ENCODE measurements at places on chromosomes 6 and 20.

- DNase-seq, result peak; percentile 86
Observed at GRCh38 chr20:48668451-48668946, 159.3 kb downstream of the PREX1 start.

DNA sequence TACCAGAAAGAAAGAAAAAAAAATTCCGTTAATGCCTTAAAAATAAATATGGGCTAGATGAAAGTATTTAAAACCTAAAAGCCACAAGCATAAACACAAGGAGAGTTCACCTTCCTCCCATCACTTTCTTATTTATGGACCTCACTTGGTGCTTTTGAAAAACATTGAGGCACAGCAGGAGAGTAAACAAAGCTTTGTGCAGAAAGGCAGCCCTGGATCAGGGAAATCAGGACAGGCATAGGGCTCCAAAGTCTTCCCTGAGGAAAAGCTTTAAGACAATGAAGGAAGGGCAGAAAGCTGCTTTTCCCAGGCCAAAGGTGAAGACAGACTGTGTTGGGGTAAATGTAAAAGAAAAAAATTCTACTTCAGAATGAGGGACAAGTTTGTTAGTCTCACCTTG is 207.9 kb downstream of the CLVS2 start:
- no peak for DNase-seq

- no peak for DNase-seq
Observed at GRCh38 chr6:44255105-44255808, 2.1 kb downstream of the SLC35B2 start.

GRCh38 chr20:48319943-48320584 is 507.7 kb downstream of the PREX1 start:
- DNase-seq, result no peak

DNA sequence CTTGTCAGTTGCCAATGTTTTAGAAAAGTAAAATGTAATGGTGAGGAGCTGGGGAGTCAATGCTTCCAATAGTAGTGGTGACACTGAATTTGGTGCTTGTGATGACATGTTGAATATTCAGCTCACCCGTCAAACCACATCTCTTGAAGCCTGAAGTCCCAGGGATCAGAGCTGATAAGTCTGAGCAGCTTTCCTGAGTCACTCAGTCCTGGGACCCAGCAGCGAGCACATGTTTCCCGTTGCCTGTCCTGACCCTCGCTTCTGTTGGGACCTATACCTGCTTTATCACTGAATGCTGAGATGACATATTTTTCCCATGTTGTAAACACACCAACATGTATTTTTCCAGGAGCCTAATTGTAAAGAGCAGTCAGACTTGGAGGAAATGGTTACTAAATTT is 693.6 kb downstream of the QKI start:
- no peak for DNase-seq

- DNase-seq, result no peak
Observed at GRCh38 chr6:30749554-30750378, 5.4 kb upstream of the IER3 start.

DNA sequence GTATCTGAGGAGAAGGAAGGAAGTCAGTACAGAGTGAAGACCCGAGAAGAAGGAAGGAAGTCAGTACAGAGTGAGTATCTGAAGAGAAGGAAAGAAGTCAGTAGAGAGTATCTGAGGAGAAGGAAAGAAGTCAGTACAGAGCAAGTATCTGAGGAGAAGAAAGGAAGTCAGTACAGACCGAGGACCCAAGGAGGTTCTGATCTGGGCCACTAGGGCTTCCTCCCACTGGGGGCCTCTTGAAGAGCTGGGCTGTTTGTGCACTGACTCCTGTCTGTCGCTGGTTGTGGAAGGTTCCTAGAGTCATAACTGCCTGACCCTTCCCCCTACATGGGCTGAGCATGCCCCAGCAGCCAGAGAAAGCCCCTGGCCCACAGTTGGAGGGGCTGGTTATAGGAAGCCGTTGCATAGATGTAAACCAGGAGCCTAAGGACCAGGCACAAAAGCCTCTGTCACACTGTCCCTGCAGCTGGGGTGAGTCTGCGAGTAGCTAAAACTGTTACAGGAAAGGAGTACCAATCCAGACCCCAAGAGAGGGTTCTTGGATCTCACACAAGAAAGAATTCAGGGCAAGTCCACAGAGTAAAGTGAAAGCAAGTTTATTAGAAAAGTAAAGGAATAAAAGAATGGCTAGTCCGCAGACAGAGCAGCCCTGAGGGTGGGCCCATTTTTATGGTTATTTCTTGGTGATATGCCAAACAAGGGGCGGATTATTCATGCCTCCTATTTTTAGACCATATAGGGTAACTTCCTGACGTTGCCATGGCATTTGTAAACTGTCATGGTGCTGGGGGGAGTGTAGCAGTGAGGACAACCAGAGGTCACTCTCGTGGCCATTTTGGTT is 395.9 kb downstream of the PREX1 start:
- no peak for DNase-seq

DNA sequence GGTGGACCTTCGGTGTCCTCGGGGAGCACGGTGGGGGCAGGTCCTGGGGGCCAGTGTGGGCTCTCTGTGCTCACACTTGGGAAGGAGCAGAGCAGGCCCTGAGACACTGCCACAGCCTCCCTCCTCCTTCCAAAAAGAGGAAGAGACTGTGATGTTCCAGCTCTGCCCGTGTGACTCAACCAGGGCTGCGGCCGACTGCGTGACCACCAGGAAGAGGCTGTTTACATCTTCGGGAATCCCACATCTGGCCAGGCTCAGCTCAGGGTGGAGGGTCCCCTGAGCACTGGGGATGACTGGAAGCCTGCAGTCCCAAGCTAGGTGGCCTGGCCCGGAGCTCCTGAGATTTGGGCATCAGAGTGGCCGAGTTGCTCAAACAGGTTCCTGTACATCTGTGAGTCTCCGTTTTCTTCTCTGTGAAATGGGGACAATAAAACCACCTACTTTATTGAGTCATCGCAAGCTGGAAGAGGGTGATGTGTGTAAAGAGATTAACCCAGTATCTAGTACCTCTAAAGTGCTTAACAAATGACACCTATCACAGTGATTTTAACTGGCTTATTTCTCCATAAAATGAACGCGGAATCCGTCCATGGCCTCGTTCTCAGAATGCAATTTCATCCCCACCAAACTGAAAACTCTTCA is 242.1 kb downstream of the DLL1 start:
- no peak for DNase-seq

GRCh38 chr20:57993716-57994431 is 234.6 kb downstream of the ANKRD60 start:
- peak; percentile 57 for DNase-seq

GRCh38 chr20:48750941-48751635 is 76.7 kb downstream of the PREX1 start:
- DNase-seq, result peak; percentile 50

DNA sequence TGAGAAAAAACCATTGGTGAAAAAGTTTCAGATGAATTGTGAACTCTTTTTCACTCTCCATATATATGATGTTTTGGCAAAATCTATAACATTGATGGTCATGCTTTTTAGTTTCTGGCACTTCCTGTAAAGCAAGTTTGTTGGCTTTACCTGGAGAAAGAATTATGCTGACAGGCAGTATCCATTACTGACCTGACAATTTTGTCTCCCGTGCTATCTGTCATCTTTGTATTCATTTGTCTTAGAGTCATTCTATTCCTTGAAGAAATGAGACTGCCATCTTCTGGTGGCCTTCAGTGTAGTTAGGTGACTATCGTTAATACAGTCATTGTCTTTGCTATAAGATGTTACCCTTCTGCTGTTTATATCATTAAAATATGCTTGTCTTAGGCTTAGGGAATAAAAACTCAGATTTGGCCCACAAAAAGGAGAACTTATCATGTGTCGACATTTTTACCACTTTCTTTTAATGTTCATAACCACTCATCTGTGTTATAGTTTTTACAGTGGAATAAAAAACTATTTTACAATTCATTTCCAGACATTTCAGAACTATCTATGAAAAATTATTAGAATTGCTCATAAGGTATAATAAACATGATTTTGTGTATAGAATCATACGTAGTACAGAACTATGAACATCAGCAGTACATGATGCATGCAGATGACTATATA is 707.0 kb downstream of the EPM2A start:
- no peak for DNase-seq

DNA sequence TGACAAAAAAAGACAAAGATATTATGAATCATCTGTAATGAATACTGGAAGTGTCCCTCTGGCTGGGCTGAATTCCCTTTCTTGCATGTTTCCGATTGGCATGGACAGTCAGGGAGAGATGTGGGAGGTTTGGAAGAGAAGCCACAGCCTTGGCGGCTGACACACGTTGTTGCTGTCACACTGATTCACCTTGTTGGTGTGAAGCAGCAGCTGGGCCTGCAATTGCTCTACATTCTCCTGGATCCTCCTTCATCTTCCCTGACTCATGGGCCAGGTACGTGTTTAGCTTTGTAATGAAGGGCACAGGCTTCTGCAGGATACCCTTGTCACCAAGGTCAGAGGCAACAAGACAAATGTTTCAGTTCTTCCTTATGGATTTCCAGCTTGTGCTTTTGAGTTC is 13.4 kb upstream of the SMIM8 start:
- DNase-seq, result no peak

- DNase-seq, result peak; percentile 89
Observed at GRCh38 chr20:62065674-62066338, at the start of gene TAF4. Gene TAF4, minus strand, starts transcription at chr20:62065881. Its CDS starts 71 bp downstream, at chr20:62065810.

All from right hindlimb (tissue), 1 donor.